ENCODE measurements at places on chromosomes 13 and 19.

DNA sequence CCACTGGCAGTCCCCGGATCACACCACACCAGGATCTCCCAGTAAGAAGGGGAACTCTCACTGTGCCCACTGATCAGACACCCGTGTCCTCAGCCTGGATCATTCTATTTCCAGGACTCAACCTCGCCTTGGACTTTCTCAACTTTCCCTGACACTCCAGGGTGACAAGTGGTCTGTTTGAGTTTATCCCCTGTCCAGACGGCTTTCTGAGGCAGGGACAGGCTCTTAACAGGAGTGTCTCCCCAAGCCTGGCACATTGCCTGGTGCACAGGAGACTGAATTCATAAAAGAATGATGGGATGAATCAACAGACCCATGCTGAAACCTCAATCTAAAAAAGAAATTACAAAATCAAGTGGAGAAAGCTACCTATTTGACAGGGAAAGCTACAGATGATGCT is 606.6 kb downstream of the EFNB2 start:
- DNase-seq: no peak

- DNase-seq: peak; percentile 54
Measured at GRCh38 chr19:16897029-16897855, 8.4 kb downstream of the F2RL3 start.

DNA sequence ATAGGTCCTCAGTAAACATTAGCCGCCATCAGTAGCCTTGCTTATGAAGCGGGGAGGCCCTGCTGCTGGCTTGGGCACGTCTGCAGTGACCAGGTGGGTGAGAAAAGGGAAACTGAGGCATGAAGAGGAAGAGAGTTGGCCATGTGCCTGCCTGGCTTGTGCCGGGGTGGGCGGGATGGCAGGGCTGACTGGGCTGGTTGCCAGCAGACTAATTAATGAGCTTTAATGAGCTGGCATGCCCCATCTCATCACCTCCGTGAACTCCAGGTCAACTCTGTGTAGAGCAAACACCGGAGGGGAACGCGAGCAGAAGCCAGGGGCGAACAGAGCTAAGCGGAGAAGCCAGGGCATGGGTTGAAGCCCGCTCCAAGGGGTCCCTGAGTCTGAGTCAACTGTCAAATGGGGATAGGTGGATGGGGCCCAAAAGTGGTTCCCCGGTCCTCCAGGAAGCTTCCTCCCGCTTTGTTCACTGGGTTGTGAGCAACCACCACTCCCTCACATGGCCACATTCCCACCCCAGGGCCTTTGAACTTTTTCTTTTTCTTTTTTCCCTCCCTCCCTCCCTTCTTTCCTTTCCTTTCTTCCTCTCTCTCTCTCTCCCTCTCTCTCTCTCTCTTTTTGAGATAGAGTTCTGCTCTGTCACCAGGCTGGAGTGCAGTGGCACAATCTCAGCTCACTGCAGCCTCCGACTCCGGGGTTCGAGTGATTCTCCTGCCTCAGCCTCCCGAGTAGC is 8.7 kb downstream of the NR2F6 start:
- peak; percentile 61 for DNase-seq

DNA sequence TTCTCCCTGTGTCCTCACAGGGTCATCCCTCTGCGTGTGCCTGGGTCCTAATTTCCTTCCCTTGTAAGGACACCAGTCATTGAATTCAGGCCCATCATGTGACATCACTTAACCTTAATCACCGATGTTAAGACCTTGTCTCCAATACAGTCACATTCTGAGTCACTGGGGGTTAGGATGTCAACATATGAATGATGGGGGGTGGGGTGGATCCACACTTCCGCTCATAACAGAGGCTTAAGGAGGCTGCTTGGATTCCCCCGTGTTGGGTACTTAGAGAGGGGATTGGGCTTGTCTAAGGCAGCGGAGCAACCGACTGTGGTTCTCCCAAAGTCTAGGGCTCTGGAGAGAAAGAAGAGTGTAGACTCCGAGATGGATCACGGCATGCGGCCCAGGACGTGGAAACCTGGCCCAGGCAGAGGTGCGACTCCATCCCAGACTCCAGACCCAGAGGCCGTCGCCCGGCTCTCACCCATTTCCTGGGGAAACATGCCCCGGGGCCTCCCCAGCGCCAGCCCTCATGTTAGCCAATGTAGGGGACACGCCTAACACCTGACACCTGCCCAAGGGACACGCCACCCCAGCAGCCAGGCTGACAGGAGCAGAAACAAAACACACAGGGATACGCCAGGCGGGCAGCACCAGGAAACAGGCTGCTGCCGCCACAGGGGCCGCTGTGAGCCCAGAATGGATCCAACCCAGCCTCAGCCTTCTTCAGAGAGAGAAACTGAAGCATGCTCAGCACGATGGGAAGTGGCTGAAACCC is 17.1 kb upstream of the IGLON5 start:
- DNase-seq: no peak

DNA sequence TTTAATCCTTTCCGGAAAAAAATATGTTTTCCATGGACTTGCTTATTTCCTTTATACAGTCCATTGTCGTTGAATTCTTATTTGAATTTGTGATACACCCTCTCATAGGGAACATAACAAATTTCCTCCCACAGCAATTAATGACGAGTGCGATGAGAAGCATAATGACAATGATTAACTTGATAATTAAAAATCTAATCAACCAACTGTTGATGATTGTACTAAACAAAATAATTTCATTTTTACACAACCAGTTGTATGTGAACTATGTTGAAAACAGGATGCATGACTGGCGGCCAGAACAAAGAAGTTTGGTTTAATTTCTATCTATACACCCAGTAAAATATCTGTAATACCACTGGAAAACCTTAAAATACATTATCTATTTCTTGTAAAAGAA is 26.1 kb upstream of the CEACAM21 start:
- no peak for DNase-seq

- DNase-seq: no peak
Measured at GRCh38 chr19:18194554-18195238, 1.7 kb downstream of the MPV17L2 start.

DNA sequence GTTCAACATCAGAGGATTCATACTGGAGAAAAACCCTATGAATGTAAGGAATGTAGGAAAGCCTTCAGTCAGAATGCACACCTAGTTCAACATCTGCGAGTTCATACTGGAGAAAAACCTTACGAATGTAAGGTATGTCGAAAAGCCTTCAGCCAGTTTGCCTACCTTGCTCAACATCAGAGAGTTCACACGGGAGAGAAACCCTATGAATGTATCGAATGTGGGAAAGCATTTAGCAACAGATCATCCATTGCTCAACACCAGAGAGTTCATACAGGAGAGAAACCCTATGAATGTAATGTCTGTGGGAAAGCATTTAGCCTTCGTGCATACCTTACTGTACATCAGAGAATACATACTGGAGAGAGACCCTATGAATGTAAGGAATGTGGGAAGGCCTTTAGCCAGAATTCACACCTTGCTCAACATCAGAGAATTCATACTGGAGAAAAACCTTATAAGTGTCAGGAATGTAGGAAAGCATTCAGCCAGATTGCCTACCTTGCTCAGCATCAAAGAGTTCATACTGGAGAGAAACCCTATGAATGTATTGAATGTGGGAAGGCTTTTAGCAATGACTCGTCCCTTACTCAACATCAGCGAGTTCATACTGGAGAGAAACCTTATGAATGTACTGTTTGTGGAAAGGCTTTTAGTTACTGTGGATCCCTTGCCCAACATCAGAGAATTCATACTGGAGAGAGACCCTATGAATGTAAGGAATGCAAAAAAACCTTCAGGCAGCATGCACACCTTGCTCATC is 15.4 kb downstream of the ZNF570 start:
- DNase-seq: no peak

DNA sequence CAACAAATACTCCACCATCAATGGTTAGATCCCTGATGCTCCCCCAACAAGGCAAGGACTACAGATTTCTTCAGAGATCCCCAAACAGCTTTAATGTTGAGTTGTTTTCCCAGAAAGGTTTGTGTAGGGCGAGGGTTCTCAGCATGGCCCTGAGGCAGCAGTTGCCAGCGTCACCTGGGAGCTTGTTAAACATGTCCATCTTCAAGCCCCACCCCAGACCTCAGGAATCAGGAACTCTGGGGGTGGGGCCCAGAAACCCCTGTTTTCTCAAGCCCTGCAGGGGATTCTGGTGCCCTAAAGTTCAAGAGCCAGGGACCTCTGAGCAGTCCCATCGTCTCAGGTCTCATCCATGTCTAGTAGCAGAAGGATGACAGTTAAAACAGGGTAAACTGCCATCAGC is 9.6 kb downstream of the EFNB2 start:
- no peak for DNase-seq

- peak; percentile 29 for DNase-seq
Measured at GRCh38 chr13:113863524-113864272, at the start of gene GAS6. Gene GAS6, minus strand, starts transcription at chr13:113864076. Its CDS starts 156 bp downstream, at chr13:113863920.

DNA sequence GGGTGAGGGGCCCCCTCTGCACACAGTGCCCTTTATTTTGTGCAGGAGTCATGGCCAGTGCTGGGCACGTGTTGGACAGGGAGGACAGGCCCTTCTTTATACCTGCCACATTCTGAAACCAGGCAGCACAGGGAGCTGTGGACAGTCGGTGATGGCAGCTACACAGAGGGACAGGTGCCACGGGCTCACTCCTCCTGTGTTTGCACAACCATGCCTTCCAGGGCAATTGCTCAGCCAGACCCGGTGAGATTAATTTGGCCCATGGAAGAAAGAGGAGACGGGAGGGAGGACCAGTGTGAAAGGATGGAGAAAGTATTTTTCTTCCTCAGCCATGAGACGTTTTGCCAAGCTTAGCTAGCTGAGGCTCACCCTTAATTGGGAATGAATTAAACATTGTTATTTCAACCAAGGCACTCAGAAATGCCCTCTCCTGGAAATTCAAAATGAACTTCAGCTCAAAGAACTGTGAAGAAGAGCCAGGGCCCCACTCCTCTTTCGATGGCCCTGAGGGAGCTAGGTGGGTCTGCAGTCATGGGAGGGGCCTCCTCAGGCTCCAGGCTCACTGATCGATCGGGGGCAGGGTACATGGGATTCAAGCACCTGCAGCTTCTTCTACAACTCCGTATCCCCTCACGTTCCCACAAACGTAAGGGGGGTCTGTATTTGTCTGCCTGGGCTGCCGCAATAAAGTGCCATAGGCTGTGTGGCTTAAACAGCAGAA is 41.2 kb downstream of the SHISA2 start:
- DNase-seq: peak; percentile 61

DNA sequence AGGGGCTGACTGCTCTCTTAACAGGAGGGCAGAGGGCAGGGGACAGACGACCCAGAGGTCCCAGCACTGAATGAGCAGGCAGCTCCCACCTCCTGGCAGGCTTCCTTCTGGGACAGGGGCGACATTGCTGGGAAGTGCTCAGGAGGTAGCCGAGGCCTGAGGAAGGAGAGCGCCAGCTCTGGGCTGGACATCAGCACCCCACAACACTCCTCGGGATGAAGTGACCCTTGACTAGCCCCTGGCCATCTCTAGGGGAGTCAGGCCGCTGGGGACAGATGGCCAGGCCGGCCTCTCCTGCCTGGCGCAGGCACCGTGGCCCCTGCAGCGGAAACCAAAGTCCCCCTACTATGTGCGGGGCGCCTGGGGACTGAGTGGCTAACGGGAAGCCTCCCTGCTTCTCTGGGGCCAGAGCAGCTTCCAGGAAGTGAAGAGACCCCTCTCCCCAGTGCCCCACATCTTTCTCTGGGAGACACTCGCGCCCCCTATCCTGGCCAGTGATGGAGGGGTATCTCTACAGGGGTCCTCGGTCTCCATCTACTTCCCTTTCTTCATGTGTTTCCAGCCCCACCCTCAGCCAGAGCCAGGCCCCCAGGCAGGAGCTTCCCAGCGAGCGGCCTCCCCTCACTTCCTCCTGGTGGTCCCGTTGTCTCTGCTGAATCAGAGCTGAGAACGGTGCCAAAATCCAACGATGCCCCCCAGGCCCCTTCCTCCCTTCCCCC is 10.1 kb downstream of the PRR36 start:
- DNase-seq: no peak

GRCh38 chr19:17073869-17074633 is 1.2 kb downstream of the HAUS8 start:
- DNase-seq: no peak

- DNase-seq: no peak
Measured at GRCh38 chr19:1745589-1746031, 7.7 kb upstream of the ONECUT3 start.

- no peak for DNase-seq
Measured at GRCh38 chr13:32936716-32937115, 79.5 kb upstream of the KL start.

DNA sequence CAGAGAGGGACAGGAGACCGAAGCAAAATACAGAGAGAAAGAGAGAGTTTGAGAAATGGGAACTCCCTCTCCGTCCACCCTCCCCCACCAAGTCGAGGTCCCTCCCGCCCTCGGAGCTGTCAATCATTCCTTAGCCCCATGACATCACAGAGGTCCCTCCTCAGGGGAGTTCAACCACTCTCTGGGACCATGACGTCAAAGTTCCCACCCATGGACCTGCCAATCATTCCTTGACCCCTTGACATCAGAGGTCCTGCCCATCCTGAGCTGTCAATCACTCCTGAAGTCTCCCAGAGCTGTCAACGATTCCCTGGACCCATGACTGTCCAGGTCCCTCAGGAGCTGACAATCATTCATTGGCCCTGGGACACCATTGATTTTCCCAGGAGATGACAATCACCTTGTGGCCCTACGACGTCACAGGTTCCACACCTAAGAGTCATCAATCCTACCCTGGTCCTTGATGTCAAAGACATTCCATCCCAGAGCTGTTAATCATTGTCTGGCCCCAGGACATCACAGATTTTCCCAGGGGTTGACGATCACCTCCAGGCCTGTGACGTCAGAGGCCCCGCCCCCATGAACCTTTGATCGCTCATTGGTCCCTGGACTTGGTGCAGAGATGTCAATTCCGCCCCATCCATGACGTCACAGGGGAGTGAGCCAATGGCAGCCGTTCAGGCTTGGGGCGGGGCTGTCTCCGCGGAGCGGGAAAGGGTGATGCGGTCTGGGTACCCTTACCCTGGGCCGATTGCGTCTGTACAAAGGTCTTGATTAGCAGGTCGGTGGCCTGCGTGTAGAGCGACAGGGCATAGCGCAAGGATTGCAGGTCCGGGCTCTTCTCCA is 61.7 kb downstream of the COLGALT1 start:
- peak; percentile 27 for DNase-seq

- DNase-seq: no peak
Measured at GRCh38 chr13:99749271-99750019, 222.1 kb downstream of the ZIC5 start.

DNA sequence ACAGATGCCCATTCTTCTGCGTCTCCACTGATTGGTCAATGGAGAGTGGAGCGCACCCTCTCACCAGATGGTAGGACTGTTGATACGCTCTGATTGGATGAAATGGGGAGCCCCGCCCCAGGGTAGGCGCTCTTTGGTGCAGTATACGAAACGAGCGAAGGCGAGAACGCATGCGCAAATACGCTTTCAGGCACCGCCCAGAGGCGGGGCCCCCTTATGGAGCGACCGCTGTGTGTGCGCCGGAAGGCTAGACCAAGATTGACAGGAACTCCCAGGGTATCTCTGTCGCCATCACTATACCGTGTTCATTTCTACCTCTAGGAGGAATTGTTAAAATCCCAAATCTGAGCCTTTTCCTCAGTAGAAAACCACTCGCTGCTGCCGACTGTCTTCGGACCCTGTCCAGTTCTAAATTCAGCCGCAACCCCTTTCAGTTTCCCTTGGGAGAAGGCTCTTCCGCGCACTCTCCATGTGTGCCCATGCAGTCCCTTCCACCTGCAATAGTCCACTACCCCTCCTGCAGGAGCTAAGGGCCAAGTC is 720 bp upstream of the HNRNPL start:
- no peak for DNase-seq

- DNase-seq: no peak
Measured at GRCh38 chr13:43522788-43523187, 264.0 kb downstream of the ENOX1 start.

All from cerebellar cortex (tissue), 1 donor.